MCF 10A (cell line): ENCODE measurements at places on chromosomes 7 and 10. TPM values are rescaled to one million over a fixed set of nuclear protein-coding genes. Genes with fewer than 3 reads are reported as not detected.

The TMEM178B gene
- 0.02 TPM in 1 of 2 replicates, not detected in the other for total RNA-seq

The CALHM1 gene
- not detected in 2 replicates for total RNA-seq

The LEP gene
- not detected in 2 replicates for total RNA-seq

The ITIH5 gene
- total RNA-seq = not detected in 2 replicates

The IGF2BP3 gene
- total RNA-seq = 27.0 and 29.8 TPM in 2 replicates

The NPSR1 gene
- not detected in 2 replicates for total RNA-seq

The AQP1 gene
- 0.71 TPM in 1 of 2 replicates, not detected in the other for total RNA-seq

The TRIM50 gene
- total RNA-seq = not detected in 2 replicates

The FAM20C gene
- 8.8 and 14.2 TPM in 2 replicates for total RNA-seq

The TNS3 gene
- total RNA-seq = 30.1 and 33.3 TPM in 2 replicates

The NRCAM gene
- 1.1 and 1.2 TPM in 2 replicates for total RNA-seq

The TAS2R16 gene
- not detected in 2 replicates for total RNA-seq

The WEE2 gene
- not detected in 2 replicates for total RNA-seq

The TECPR1 gene
- 15.4 and 21.1 TPM in 2 replicates for total RNA-seq

The TSPAN13 gene
- total RNA-seq = 14.0 and 14.1 TPM in 2 replicates

The CRCP gene
- 27.5 and 39.8 TPM in 2 replicates for total RNA-seq

The GPR85 gene
- 0.07 and 0.61 TPM in 2 replicates for total RNA-seq

The LRGUK gene
- total RNA-seq = 0.19 and 0.29 TPM in 2 replicates

The OR9A2 gene
- total RNA-seq = not detected in 2 replicates

The C10orf53 gene
- not detected in 2 replicates for total RNA-seq

The CRYGN gene
- not detected in 2 replicates for total RNA-seq

The RNF148 gene
- total RNA-seq = 0.63 and 0.96 TPM in 2 replicates

The HIPK2 gene
- 64.3 and 93.9 TPM in 2 replicates for total RNA-seq

The TNKS2 gene
- total RNA-seq = 48.3 and 50.3 TPM in 2 replicates

The CYP2C19 gene
- not detected in 2 replicates for total RNA-seq

The SFTPA1 gene
- not detected in 2 replicates for total RNA-seq

The CYP3A4 gene
- total RNA-seq = not detected in 2 replicates

The ENO4 gene
- 0.15 TPM in 1 of 2 replicates, not detected in the other for total RNA-seq

The GPR15LG gene
- total RNA-seq = not detected in 2 replicates

The ZFAND2A gene
- total RNA-seq = 30.1 and 40.7 TPM in 2 replicates

The TFEC gene
- total RNA-seq = not detected in 2 replicates

The CLEC2L gene
- not detected in 2 replicates for total RNA-seq

The PALS2 gene
- 36.3 and 45.9 TPM in 2 replicates for total RNA-seq

The WDR86 gene
- not detected in 2 replicates for total RNA-seq

The SSMEM1 gene
- not detected in 2 replicates for total RNA-seq

The OPN1SW gene
- not detected in 2 replicates for total RNA-seq

The MACC1 gene
- total RNA-seq = 0.02 and 0.14 TPM in 2 replicates

The KIF11 gene
- total RNA-seq = 21.3 and 27.3 TPM in 2 replicates

The AGBL3 gene
- 1.1 and 1.8 TPM in 2 replicates for total RNA-seq

The ZNF804B gene
- not detected in 2 replicates for total RNA-seq

The CXCL12 gene
- not detected in 2 replicates for total RNA-seq

The GPR26 gene
- not detected in 2 replicates for total RNA-seq

The OR13A1 gene
- not detected in 2 replicates for total RNA-seq

The AP3M1 gene
- 31.2 and 35.0 TPM in 2 replicates for total RNA-seq

The COBL gene
- 7.3 and 12.3 TPM in 2 replicates for total RNA-seq

The GJC3 gene
- not detected in 2 replicates for total RNA-seq

The CTBP2 gene
- 129 and 152 TPM in 2 replicates for total RNA-seq

The TMEM236 gene
- total RNA-seq = 0.09 and 0.37 TPM in 2 replicates

The CCL26 gene
- not detected in 2 replicates for total RNA-seq

The ACTL6B gene
- total RNA-seq = not detected in 2 replicates

The RAMP3 gene
- not detected in 2 replicates for total RNA-seq

The SMO gene
- total RNA-seq = not detected in 2 replicates

The FAM25G gene
- not detected in 2 replicates for total RNA-seq

The PNLIPRP1 gene
- total RNA-seq = not detected in 2 replicates

The HOXA7 gene
- 0.29 and 0.44 TPM in 2 replicates for total RNA-seq

The TSPAN15 gene
- total RNA-seq = 0.52 and 0.54 TPM in 2 replicates

The SRRM3 gene
- total RNA-seq = 0.70 and 0.71 TPM in 2 replicates
